ENCODE measurements at places on chromosomes 3 and 15.

GRCh38 chr3:14836049-14836468 is 17.3 kb downstream of the FGD5 start:
- no peak for DNase-seq

- no peak for DNase-seq
These were observed 4.0 kb downstream of the FBXL22 start for GRCh38 chr15:63601026-63601703.

GRCh38 chr15:23035964-23036566 is 3.3 kb downstream of the TUBGCP5 start:
- no peak for DNase-seq

DNA sequence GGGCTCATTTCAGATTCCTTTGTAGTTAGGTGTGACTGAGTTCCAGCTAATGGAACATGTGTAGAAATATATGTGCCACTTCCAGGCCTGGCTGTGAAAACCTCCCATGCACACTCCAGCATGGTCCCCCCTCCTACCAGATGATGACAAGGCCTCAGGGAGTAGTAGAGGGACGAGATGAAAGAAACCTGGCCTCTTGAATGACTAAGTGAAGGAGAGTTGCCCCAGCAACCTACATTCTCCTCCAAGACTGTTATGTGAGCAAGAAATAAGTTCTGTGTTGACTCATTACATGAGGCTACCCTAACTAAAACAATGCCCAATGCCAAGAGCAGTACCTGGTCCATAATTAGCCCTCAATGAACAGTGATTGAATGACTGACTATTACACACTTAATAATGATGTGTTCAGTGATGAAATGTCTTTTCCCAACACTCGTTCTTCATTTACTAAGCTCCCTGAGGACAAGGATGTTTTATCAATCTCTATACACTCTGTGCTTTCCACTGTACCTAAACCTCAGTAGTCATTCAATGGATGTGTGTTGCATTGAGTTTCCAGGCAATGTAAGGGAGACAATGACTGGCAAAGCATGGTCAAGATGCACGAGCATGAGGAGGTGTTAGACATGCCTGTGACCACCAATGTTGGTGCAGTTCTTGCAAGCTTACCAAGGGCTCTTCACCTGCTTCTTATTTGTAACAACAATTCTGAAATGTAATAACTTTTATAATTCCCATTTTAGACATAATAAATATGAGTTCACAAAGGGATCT is 62.0 kb upstream of the BCL6 start:
- no peak for DNase-seq

DNA sequence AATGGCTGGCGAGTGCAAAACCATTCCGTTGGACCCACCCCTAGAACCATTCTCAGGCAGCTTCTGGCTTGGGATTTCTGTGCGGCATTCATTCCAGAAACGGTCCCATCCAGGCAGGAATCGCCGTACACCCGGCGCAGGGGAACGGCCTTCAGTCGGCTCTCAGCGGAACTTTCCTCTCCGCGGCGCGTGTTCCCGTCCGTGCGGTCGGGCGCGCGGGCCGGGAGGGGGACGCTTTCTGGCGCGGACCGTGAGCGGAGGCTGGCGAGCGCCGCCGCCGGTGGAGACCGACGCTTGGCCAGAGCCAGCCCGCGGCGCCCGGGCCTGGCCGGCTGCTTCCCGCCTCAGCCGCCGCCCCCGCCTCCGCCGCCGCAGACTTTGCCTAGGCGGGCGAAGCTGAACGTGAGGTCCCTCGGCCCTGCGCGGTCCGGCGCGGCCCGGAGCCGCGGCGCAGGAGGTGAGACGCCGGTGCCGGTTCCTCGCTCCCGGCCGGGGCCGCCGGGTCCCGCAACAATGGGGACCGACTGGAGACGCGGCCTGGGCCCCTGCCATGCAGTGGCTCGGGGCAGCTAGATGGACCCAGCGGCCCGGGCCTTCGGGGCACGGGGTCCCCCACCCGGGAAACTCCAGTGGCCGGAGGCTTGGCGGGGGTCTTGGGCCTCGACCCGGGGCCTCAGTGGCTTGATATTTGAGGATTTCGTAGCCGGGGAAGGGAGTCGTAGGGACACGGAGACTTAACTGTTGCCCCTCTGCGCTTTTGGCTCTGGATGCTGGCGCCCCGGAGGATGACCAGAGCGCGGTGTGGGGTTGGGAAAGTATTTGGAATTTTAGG is at the start of gene RAD54L2:
Gene RAD54L2, plus strand, starts transcription at position 261 of the 832 bp plus-strand sequence. CDS start 51,702 bp downstream, outside the sequence.
- no peak for DNase-seq

DNA sequence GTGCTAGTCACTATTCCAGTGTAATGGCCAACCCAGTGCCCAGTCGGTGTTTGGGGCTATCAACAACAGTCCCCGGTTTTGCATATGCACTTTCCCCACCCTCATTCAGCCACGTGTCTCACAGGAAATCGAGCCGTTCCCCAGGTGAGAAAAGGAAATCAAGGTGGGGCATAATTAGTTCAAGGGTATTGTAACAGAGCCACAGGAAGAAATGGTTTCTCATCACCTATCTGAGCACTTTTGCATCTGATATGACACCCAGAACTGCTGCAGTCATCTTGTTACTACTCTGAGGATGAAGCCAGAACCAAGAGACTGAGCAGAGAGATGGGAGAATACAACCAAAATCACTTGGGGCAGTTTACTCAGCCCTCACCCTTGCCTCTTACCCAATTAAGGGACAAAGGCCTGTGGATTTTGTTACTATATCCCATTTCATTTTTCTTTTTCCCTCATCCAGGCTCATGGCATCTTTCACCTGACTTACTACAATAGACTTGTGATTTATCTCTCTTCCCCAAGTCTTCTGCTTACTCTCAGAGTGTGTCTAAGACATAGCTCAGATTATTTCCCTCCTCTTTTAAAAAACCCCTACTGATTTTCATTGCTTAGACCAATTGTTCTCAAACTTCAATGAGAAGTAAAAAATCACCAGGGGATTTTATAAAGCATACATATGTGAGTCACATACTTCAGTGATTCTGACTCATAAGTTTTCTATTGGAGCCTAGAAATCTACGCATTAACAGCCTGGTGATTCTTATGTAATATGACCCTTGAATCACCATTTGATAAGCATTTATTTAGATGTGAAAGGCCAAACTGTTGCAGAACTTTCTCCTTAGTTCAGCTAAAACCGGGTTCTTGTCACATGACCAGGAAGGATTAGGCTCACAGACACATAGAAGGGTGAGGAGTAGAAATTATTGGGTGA is 40.5 kb downstream of the TRAT1 start:
- DNase-seq: no peak

DNA sequence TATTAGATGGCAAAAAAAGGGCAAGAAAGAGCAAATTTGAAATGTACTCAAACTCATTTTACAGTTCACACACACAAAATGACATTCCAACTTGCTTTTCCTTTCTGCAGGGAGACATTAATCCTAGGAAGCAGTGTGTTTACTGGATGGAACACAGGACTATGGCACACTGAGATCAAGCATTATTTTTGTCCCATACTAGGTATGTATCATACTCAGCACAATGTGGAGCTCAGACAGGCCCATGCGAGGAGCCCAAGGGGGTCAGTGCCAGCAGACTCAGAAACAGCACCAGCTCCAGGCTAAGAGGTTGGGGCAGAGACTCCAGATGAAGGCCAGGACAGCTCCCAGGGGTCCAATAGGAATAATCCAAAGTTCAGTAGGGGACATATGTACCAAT is 30.8 kb upstream of the SLC35G2 start:
- DNase-seq: no peak

DNA sequence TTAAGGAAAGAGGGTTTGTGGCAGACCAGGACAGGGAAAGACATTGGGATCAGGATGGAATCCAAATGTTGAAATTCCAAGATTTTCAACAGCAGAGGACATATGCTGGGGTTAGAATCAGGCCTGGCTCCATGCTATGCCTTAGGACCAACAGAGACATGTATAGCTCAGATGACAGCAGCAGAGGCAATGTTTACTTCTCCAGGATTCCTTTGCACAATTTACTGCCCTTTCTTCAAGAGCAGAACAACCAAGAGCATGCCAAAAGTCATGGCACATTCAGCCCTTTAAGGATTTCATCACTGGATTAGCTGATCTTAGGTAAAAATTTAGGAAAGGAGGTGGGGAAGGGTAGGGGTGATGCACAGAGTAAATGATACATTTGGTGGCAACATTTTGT is 69.6 kb upstream of the GSK3B start:
- DNase-seq: no peak

DNA sequence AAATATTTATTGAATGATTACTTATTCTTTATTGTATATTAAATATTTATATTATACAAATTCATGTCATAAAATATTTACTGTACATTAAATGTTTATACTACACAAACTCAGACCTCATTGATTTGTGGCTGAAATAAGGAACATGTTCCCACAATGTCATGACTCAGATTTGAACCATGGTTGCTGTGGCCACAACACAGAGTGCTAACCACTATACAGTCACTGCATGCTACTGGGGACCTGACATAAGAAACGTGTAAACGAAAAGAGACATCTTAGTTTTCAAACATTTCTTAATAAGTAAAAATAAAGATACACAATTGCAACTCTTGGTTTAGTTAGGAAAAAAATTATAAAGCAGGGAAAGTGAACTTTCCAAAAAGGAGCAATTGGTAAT is 99.1 kb upstream of the AGTR1 start:
- no peak for DNase-seq

DNA sequence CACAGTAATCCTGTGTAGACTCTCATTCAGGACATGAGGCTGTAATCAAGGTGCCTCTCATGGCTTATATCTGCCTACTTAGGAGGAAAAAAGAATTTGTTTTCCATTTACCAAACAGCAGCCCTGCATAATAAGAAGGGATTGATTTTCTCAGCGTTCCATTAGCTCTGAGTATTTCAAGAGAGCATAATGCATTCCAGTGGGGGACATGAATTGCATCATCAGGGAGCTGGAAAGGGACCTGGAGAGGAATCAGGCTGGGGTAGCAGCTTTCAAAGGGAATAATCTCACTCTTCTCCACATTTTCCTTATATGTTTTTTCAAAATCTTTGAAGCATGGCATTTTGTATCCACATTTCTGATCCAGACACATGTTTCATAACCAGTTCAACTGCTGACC is 150.6 kb upstream of the ANKRD28 start:
- no peak for DNase-seq

- DNase-seq: no peak
These were observed 667.0 kb downstream of the SQOR start for GRCh38 chr15:46301826-46302225.

DNA sequence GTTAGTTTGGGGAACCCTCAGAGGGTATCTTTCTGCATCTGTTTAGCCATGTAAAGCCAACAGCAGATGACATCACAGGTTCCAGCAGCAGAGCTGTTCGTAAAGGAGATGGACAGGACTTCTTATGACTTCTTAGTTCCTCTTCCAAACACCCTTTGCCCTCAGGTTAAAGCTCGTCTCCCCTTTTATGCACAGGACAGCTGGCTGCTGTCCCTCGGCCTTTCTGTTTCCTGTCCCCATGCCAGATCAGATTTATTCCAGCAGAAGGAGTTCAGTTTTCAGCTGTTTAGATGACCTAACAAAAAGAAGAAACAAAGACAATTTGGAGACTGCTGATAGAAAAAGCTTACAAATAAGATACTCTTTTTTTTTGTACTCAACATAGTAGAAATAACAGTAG is 45.1 kb downstream of the SEC22A start:
- DNase-seq: no peak

DNA sequence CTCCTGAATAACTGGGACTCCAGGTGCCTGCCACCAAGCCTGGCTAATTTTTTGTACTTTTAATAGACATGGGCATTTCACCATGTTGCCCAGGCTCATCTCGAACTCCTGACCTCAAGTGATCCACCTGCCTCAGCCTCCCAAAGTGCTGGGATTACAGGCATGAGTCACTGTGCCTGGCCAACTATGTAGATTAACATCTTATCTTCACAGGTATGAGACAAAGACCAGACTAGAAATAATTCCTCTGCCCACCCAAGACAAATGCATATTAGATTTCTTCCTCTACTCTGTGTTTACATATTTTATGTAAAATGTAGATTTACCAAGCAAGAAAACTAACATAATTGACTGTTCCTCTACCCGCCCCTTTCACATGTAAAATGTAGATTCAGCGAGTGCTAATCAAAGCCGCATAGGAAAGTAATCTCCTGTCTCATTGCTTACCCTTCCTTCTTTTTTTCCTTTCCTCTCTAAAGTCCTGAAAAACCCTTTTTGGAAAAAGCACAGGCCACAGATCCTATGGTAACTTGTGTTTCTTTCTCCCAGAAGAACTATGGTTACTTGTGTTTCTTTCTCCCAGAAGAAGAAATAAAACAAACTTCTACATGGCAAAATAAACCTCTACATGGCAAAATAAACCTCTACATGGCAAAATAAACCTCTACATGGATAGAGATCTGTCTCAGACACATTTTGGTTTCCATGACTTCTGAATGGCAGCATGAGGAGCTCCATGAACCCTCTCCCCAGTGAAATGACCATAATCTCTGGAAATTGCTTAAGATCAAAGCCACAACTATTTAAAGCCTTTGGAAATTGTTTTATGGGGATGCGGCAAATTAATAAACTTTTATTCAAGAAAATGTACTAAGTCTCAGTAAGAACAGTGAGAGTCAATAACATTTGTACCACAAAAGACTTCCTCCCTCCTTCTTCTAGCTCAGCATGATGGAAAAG is 9.1 kb upstream of the ABHD2 start:
- DNase-seq: no peak
